Tibial artery (tissue), 4 donors: ENCODE measurements at places on chromosomes 12 and 14.
A peak's percentile ranks its signal among the peaks of the same experiment; 100 is the strongest.

GRCh38 chr12:124878795-124879516 lies 15.3 kb upstream of the SCARB1 start:
- no peak overlapping the region for H3K4me3 ChIP-seq
- no peaks in the 10 kb centered on the region for H3K4me1 ChIP-seq
- no peaks in the 10 kb centered on the region for H3K36me3 ChIP-seq
- no peak overlapping the region for H3K27ac ChIP-seq
- no peak for DNase-seq

- H3K27ac ChIP-seq, result no peak overlapping the region
- H3K4me1 ChIP-seq, result no peaks in the 10 kb centered on the region
- H3K36me3 ChIP-seq, result no peaks in the 10 kb centered on the region
- H3K4me3 ChIP-seq, result no peak overlapping the region
- no peaks in the 10 kb centered on the region for H3K27me3 ChIP-seq
Measured at GRCh38 chr12:132257206-132257954, 72.0 kb downstream of the GALNT9 start.

- no peaks in the 10 kb centered on the region for H3K36me3 ChIP-seq
- H3K4me3 ChIP-seq, result no peak overlapping the region
- peaks cover 17% of the 10 kb centered on the region for H3K4me1 ChIP-seq
- H3K27me3 ChIP-seq, result no peaks in the 10 kb centered on the region
- DNase-seq, result no peak
Measured at GRCh38 chr14:71324767-71325272, 417.6 kb downstream of the PCNX1 start.

GRCh38 chr14:67599698-67600561 lies at the start of gene PIGH:
Gene PIGH (minus strand): TSS chr14:67600268. CDS start chr14:67600203, 65 bp downstream.
- H3K36me3 ChIP-seq, result no peaks in the 10 kb centered on the region
- peaks cover 19% of the 10 kb centered on the region for H3K4me1 ChIP-seq
- peak; percentile 92 for DNase-seq

DNA sequence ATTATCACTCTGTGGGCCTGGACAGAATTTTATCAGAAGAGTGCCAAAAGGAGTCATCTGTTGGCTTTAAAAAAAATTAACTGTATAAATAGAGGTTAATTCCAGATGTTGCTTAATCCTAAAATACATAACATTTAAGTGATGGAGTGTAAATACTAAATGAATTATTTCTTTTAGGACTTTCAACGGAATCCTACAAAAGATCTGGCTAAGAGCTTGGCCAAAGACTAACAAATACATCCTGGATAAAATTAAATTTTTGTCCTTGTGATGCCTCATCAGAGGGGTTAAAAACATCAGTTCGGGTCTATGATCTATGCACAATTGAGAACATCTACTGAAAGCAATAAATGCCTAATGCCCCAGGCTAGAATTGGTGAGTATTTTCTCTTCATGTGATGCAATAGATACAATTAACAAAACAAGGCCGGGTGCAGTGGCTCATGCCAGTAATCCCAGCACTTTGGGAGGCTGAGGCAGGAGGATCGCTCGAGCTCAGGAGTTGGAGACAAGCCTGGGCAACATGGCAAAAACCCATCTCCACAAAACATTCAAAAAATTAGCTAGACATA lies 49.8 kb upstream of the RAP1B start:
- no peak overlapping the region for H3K27ac ChIP-seq
- H3K27me3 ChIP-seq, result no peaks in the 10 kb centered on the region
- H3K36me3 ChIP-seq, result no peaks in the 10 kb centered on the region
- no peak overlapping the region for H3K4me3 ChIP-seq
- no peaks in the 10 kb centered on the region for H3K4me1 ChIP-seq
- DNase-seq, result no peak

- peaks cover 9% of the 10 kb centered on the region for H3K36me3 ChIP-seq
- no peaks in the 10 kb centered on the region for H3K27me3 ChIP-seq
- DNase-seq, result no peak
- H3K27ac ChIP-seq, result no peak overlapping the region
- H3K4me3 ChIP-seq, result no peak overlapping the region
Measured at GRCh38 chr12:62805517-62805916, 129.4 kb downstream of the PPM1H start.

DNA sequence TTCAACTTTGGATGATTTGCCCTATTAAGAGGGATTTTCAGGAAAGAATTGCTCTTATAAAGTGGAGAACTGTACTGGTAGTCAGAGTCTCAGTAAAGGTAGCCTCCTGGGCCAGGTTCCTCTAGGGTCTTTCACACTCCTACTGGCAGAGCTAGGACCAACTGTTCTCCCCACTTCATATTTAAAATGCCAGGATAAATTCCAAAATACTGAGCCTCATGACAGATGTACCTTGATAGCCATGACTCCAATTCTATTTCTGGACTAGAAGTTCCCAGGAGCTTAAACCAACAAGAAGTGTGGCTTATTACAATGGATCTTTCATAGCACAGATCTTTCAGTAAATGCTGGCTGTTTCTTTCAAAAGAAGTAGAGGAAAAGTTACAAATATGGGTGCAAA lies 126.5 kb downstream of the C12orf75 start:
- H3K36me3 ChIP-seq, result no peaks in the 10 kb centered on the region
- no peak overlapping the region for H3K4me3 ChIP-seq
- H3K4me1 ChIP-seq, result peaks cover 14% of the 10 kb centered on the region

- H3K27me3 ChIP-seq, result no peaks in the 10 kb centered on the region
- H3K4me1 ChIP-seq, result no peaks in the 10 kb centered on the region
- H3K4me3 ChIP-seq, result no peak overlapping the region
- H3K36me3 ChIP-seq, result no peaks in the 10 kb centered on the region
- DNase-seq, result peak; percentile 53
Measured at GRCh38 chr12:50041062-50041860, 16.0 kb upstream of the RACGAP1 start.

GRCh38 chr12:60394665-60395064 lies 798.8 kb downstream of the SLC16A7 start:
- H3K27me3 ChIP-seq, result no peaks in the 10 kb centered on the region
- DNase-seq, result no peak
- H3K27ac ChIP-seq, result no peak overlapping the region
- no peaks in the 10 kb centered on the region for H3K4me1 ChIP-seq
- no peak overlapping the region for H3K4me3 ChIP-seq

DNA sequence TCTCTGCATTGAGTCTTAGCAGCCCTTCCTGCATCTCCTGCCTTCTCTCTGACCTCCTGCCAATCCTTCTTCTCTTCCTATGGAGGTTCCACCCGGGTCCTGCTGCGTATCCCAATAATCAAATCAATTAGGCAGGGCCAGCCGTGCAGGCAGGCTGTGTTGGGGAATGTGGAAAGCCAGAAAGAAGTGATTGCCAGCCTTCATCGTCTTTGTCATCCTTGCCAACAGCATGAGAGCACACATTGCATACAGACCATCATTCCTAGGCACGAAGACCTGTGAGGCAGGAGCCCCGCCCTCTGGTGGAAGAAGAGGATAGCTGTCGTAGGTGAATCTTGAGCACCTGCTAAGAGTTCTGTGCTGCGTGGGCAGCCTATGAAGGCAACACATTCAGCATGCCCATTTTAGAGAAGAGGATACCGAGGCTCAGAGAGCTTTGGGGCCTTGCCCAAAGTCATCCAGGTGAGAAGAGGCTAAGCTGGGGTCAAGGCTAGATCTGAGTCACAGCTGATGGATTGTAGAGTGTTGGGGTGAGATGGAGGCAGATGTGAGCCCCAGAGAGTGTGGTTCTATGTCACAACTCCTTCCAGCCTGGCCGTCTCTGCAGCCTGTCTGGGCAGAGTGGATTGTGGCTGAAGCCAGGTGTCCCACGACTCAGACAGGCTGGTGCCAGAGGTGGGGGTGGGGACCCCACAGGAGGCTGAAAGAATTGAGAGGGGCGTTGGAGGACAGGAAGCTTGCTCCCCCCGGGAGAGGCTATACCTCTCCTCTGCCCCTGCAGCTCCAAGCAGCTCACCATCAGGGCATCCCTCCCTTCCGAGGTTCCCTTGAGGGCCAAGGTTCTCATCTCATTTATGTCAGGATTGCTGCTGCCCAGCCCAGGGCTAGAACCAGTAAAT lies 12.7 kb downstream of the C14orf132 start:
- H3K4me1 ChIP-seq, result peaks cover 27% of the 10 kb centered on the region
- no peak overlapping the region for H3K4me3 ChIP-seq
- peak overlapping the region; percentile 87 for H3K27ac ChIP-seq
- H3K27me3 ChIP-seq, result no peaks in the 10 kb centered on the region
- no peak for DNase-seq

DNA sequence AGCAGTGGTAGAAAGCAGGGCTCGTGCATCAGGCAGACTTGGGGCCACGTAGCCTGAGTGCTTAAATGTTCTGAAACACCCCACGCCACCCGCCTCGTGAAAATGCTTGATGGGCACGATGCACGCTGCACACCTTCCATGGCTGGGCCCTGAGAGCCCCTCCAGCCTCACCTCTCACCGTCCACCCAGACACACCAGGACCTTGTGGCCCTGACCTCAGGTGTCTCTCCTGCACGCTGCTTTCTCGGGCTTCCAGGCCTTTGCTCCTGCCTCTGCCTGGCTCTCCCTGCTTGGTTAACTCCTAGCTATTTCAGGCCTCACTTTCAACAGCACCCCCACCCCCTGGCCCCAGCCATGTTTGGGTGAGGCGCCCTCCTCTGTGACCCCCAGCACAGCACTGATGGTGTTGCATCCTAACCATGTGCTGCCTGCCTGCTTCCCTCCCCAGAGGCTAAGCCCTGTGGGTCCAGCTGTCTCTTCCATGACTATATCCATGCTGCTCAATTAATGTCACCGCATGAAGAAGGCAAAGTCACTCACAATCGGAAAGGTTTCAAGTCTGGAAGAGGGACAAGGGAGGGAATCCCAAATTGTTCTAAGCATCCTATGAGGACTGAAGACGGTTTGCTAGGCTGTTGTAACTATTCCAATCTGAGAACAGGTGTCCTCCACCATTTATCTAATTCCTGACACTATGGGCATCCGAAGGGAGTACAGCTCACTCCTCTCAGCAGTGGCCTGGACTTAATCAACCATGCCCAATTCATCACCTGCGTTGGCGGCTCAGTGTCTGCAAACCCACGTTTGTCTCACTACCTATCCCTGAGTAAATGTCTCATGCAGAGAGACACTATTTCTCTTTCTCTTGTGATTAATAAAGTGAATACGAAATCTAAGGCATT lies 82.2 kb downstream of the CCDC88C start:
- H3K36me3 ChIP-seq, result peaks cover 11% of the 10 kb centered on the region
- peaks cover 16% of the 10 kb centered on the region for H3K4me1 ChIP-seq
- peaks cover 11% of the 10 kb centered on the region for H3K27me3 ChIP-seq
- no peak overlapping the region for H3K4me3 ChIP-seq
- no peak for DNase-seq
